ENCODE measurements at places on chromosomes 3 and 15. TPM values are rescaled to one million over a fixed set of nuclear protein-coding genes. Genes with fewer than 3 reads are reported as not detected.

DNA sequence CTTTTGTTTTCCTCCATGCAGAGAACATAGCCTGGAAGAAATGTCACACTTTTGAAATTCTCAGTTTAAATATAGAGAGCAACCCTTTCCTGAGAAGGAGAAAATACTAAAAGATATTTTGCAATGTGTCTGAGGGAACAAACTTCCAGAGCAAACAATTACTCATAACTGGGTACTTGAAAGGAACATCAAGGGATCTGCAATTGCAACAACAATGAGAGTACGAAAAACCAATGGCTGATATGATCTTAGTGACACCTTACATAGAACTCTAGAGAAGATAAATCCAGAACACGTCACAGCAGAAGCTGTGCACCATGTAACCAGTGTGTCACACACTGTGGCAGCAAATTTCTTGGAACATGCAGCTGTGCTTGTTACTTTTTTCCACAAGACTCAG lies 14.6 kb upstream of the ARPP21 start:
- DNase-seq = no peak

- DNase-seq = no peak
Observed at GRCh38 chr15:65630760-65631159, 9.0 kb downstream of the SLC24A1 start.

- DNase-seq = no peak
Observed at GRCh38 chr3:191353022-191353777, 22.9 kb upstream of the UTS2B start.

The BNC1 gene
- not detected for total RNA-seq

- peak; percentile 83 for DNase-seq
Observed at GRCh38 chr3:30751610-30752299, 142.7 kb downstream of the GADL1 start.

DNA sequence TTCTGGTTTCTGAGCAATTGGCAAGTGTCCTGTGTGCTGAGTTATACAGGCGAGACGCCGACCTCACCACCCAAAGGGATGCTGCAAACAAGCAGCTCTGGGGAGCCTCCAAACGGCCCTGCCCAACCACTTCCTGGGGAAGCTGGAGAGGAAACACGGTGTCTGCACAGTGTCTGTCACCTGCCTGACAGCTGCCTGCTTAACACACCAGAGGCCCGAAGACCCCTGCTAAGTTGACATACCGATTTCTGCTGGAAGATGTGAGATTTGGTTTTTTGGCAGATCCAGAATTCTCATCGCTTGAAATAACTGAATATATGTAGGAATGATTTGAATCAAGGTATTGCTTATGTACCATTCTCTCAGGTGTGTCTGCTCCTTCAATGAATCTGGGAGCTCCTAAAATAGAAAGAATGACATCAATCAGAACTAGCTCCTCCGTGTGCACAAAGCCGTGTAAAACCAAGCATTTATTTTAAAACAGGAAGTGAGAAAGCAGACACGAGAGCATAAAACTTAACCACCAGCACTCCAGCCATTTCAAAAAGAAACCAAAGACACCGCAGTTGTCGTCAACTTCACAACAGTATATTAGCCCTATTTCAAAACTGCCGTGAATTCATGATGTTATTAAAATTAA lies 27.2 kb downstream of the LRRC2 start:
- DNase-seq = peak; percentile 89

GRCh38 chr3:143163562-143164100 lies 44.1 kb downstream of the CHST2 start:
- no peak for DNase-seq

GRCh38 chr3:140206196-140207040 lies 271.4 kb downstream of the CLSTN2 start:
- no peak for DNase-seq

The TPRG1 gene
- total RNA-seq = 2.5 TPM

The CCDC39 gene
- total RNA-seq = not detected

DNA sequence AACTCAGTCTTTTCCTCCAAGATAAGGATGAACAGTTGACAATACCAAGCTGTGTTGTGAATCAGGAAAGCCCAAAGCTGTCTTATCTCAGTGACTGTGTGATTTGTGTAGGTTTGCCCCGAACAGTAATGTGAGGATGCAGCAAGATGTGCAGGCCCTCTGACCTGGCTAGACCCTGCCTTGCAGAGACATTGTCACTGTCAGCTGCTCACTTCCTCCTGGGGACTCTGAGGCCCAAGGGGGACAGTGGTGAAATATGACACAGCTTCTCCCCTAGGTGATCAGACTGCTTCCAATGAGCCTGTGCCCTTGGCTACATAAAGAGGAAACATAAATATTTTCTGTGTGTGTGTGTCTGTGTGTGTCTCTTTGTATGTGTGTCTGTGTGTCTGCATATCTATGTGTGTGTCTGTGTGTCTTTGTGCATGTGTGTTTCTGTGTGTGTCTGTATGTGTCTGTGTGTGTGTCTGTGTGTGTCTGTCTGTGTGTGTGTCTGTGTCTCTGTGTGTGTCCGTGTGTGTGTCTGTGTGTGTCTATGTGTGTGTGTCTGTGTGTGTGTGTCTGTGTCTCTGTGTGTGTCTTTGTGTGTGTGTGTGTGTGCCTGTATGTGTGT lies 21.7 kb downstream of the LRRK1 start:
- no peak for DNase-seq

Measured in activated CD8-positive, alpha-beta T cell treated with anti-CD3 and anti-CD28 coated beads for 36 hours (primary cell).